AML-193 (cell line): ENCODE measurements at places on chromosomes 5 and 9.

- no peak for DNase-seq
Measured at GRCh38 chr5:78888580-78889368, 96.3 kb downstream of the ARSB start.

DNA sequence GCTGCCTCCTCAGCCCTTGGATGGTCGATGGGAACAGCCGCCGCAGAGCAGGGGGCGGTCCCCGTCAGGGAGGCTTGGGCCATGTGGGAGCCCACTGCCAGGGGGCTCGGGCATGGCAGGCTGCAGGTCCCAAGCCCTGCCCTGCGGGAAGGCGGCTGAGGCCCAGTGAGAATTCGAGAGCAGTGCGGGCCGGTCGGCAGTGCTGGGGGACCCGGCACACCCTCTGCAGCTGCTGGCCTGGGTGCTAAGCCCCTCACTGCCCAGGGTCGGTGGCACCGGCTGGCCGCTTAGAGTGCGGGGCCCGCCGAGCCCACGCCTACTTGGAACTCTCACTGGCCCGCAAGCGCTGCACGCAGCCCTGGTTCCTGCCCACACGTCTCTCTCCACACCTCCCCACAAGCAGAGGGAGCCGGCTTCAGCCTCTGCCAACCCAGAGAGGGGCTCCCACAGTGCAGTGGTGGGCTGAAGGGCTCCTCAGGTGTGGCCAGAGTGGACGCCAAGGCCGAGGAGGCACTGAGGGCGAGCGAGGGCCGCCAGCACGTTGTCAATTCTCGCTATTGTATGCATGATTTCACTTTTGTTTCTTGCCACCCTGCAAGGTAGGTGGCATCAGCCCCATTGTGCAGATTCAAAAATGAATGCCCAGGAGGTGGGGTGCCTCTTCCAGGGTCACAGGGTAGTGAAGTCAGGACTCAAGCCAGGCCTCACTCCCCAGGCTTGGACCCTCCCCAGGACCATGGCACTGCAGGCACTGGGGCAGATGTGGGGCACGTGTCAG is 48.6 kb downstream of the COL15A1 start:
- no peak for DNase-seq

DNA sequence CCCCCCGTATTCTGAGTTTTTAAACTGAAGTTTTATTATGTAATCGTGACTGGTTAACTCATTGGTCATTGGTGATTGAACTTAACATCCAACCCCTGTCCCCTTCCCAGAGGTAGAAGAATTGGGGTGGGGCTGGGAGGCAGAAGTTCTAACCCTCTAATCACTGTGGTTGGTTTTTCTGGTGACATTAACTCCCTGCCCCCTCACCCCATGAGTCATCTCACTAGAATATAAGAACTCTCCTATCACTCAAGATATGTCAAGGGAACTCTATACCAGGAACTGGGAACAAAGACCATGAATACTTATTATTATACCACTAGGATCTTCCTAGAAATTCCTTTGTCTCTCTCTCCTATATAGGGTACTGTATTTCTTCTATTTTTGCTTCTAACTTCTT is 52.3 kb upstream of the CAVIN4 start:
- DNase-seq, result no peak

- no peak for DNase-seq
Measured at GRCh38 chr9:104091116-104091515, 3.0 kb upstream of the SMC2 start.

DNA sequence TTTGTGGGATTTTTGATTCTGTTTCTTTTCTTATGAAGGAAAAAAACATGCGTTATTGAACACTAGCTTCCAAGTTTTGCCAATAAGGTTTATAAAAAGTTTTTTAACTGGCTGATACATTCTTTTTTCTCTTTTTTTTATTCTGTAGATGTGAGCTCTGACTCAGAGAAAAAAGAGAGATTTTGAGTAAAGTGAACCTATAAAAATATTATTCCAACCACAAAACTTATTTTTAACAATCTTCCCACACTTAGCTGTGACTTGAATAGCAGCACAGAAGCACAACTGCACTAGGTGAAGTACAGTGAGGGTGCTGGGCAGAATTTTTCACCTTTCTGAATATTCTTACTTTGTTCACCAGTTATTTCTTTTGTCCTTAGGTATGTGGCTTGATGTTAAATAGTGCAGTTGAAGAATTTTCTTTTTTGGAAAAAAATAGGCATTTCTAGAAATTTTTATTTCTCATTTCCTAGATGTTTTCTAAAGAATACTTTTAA is 41.6 kb downstream of the CHSY3 start:
- DNase-seq, result no peak
